ENCODE measurements at places on chromosomes 2 and 18.
A peak's percentile ranks its signal among the peaks of the same experiment; 100 is the strongest.

GRCh38 chr2:205775097-205775877 is 93.0 kb downstream of the NRP2 start:
- H3K4me1 ChIP-seq, result no peaks in the 10 kb centered on the region
- H3K4me3 ChIP-seq, result no peak overlapping the region
- peaks cover 52% of the 10 kb centered on the region for H3K27me3 ChIP-seq
- no peak for DNase-seq
- H3K27ac ChIP-seq, result no peak overlapping the region
- no peaks in the 10 kb centered on the region for H3K36me3 ChIP-seq

DNA sequence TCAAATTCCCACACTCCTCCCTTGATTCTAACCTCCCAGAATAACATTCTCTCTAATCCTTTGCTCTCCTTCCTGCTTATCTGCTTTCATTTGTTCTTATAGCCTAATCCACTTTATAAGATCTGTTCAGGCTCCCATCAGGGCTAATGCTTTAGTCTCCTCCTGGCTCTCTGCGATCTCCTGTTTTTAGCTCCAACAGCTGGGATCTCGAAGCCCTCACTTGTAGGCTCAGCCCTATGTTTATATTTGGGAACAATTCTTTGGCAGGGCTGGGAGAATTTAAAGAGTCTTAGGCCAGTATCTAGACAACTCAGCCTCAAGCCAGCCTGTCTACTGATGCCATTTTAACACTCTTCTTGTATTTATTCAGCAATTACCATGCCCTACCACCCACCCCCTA is 27.2 kb upstream of the RAPH1 start:
- no peaks in the 10 kb centered on the region for H3K4me1 ChIP-seq
- peaks cover 18% of the 10 kb centered on the region for H3K27me3 ChIP-seq

- H3K4me3 ChIP-seq, result no peak overlapping the region
- no peak overlapping the region for H3K27ac ChIP-seq
- DNase-seq, result no peak
- peaks cover 3% of the 10 kb centered on the region for H3K36me3 ChIP-seq
Observed at GRCh38 chr2:28357055-28357454, 35.6 kb upstream of the FOSL2 start.

DNA sequence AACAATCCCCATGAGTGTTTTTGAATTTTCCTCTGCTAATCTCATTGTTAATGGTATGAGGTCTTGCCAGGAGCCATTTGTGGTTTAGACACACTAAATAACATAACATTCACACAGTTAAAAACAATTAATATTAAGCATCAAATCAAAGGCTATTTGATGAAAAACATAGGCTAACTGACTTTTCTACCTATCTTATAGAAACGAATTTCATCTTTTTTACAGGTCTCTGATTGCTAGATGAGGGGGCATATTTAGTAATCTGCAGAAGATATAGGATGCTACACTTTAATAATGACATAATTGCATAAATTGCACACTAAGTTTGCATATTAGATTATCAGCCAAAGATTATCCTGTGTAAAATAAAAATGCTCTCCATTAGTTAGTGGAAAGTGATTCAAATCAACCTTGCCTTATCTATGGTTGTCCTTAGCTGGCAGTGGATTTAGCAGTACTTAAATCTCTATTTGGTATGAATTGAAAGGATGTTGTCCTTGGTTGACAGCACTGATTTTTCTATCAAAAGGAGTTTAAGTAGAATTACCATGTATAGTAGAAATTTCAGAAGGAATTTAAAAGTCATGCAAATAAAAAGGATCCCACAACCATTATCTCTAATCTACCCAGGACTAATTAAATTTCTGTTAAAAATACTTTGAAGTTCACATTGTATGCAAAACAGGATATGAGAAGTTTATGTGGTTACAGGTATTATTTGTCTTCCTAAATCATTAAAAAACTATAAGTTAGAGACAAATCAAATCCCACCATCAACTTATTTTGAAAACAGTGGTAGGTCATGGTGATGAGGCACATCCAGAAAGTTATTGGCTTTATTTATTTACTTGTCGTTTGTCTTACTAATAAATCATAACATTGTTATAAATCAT is 50.6 kb upstream of the SPAG16 start:
- no peak for DNase-seq
- H3K36me3 ChIP-seq, result no peaks in the 10 kb centered on the region
- no peak overlapping the region for H3K4me3 ChIP-seq
- peak overlapping the region; percentile 53 for H3K27ac ChIP-seq
- peaks cover 5% of the 10 kb centered on the region for H3K27me3 ChIP-seq
- peaks cover 17% of the 10 kb centered on the region for H3K4me1 ChIP-seq

DNA sequence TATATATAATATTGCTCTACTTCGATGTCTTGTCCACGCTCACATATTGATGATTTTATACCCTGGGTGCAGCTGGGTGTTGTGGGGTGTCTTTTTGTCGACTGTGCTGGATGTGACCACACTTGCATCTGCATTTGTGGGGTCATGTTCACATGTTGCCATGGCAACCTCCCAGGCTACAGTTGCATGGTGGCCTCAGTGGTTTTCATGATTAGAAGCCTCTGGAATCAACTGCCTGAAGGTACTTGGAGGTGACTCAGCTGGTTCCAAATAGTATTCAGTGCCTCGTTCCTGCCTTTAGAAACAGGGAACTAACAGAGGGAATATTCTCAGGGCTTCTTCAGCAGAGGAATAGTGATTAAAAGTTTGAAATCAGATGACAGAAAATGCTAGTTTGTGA is 166.3 kb upstream of the NYAP2 start:
- no peak overlapping the region for H3K4me3 ChIP-seq
- H3K4me1 ChIP-seq, result no peaks in the 10 kb centered on the region
- DNase-seq, result no peak

DNA sequence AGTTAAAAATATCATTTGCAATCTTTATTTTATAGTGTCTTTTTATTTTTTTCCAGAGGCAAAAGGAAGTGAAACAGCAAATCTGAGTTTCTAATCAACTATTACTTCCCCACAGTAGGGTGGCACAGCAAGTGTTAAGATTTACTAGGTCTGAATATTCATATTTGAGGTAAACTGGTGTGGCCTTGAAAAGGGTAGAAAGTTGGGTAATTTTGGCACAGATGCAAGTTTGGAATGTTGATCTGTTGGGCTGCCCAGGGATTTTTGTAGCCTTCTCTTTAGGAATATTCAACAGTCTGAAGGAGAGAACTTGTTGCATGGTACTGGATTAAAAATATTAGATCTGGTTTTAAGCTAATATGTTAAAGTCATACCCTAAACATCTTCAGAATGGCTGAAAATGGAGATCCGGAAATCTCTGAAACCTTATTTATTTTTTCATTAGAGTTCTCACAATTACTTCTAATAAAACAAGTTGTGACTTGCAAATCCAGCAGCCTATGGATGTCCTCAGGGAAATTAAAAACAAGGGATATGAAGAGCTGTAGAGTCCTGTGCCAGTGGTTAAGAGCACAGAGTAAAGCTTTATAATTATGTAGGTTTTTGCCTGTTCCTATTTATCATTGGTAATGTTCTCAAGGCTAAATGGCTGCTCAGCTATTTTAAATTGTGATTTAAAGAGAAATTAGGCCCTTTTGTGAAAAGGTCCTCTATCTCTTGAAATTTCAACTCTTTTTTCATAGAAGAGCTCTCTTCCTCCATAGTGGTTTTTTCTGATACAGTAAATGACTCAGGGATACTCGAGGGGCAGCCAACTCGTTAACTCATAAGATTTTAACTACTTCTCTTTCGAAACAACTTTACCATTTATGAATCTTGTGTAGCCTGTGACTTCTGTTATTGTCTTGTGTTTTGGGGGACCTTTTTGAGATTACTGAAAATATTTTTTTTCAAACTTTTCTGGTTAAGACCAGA is 11.0 kb downstream of the TANK start:
- no peak for DNase-seq
- no peak overlapping the region for H3K4me3 ChIP-seq
- peaks cover 74% of the 10 kb centered on the region for H3K36me3 ChIP-seq
- no peaks in the 10 kb centered on the region for H3K27me3 ChIP-seq

DNA sequence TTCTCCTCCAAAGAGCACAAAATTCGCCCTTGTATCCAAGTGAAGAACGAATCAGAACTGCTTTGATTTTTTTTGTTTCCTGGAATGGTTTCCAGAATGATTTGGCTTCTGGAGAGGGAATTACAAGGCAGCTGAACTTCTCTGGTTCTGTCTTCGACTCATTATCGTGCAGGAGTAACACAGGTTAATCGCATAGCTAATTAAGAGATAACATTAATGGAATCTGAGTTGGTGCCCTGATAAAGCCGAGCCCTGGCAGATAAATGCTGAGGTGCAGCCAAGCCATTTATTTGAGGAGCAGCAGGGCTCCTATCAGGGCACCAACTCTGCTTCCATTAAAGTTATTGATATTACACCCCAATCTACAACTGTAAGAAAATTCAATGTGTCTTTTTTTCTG is 433.7 kb downstream of the ZNF521 start:
- no peaks in the 10 kb centered on the region for H3K27me3 ChIP-seq
- no peak for DNase-seq
- H3K4me1 ChIP-seq, result no peaks in the 10 kb centered on the region
- H3K36me3 ChIP-seq, result no peaks in the 10 kb centered on the region

GRCh38 chr2:22748909-22749308 is 636.1 kb upstream of the KLHL29 start:
- no peak overlapping the region for H3K4me3 ChIP-seq
- H3K36me3 ChIP-seq, result no peaks in the 10 kb centered on the region
- DNase-seq, result no peak
- H3K27me3 ChIP-seq, result no peaks in the 10 kb centered on the region
- no peaks in the 10 kb centered on the region for H3K4me1 ChIP-seq

- no peak overlapping the region for H3K27ac ChIP-seq
- no peak for DNase-seq
- peaks cover 66% of the 10 kb centered on the region for H3K27me3 ChIP-seq
- no peak overlapping the region for H3K4me3 ChIP-seq
Observed at GRCh38 chr2:207765547-207765946, 4.2 kb downstream of the FZD5 start.

DNA sequence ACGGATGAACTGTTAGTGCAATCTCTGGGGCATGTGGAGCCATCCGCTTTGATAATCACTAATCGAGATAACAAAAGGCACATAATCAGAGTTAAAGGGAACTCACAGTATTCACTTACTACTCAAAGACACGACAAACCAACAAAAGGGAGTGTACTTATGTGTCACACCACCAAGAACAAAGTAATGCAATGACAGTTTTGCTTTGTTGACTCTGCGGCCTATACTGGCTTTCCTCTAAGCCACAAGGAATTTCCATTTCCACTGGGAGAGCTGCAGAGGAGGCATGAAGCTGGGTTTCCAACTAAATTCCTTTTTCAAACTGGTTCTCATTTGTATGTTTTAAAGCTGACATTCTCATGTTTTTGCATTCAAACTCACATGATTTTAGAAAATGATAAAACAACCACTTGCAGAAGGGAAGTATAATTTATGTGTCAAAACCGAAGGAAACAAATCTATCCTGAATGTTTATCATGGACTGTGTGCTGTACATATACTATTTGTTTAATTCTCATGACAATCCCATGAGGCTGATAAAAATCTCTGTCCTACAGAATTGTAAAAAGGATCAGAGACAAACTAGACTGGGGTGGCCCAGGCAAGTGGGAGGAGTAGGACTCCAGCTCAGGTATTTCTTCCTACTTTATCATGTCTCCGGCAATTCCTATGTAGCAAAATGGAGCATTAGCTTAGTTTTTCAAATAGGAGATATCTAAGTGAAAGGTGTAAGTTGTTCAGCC is 149.6 kb upstream of the SMAD7 start:
- H3K4me1 ChIP-seq, result peaks cover 3% of the 10 kb centered on the region
- H3K36me3 ChIP-seq, result peaks cover 4% of the 10 kb centered on the region
- no peak overlapping the region for H3K27ac ChIP-seq
- no peak overlapping the region for H3K4me3 ChIP-seq
- H3K27me3 ChIP-seq, result no peaks in the 10 kb centered on the region

- no peak overlapping the region for H3K27ac ChIP-seq
- H3K36me3 ChIP-seq, result no peaks in the 10 kb centered on the region
- H3K4me3 ChIP-seq, result no peak overlapping the region
- DNase-seq, result no peak
- H3K4me1 ChIP-seq, result no peaks in the 10 kb centered on the region
- H3K27me3 ChIP-seq, result no peaks in the 10 kb centered on the region
Observed at GRCh38 chr18:33585431-33585775, 7.4 kb downstream of the ASXL3 start.

DNA sequence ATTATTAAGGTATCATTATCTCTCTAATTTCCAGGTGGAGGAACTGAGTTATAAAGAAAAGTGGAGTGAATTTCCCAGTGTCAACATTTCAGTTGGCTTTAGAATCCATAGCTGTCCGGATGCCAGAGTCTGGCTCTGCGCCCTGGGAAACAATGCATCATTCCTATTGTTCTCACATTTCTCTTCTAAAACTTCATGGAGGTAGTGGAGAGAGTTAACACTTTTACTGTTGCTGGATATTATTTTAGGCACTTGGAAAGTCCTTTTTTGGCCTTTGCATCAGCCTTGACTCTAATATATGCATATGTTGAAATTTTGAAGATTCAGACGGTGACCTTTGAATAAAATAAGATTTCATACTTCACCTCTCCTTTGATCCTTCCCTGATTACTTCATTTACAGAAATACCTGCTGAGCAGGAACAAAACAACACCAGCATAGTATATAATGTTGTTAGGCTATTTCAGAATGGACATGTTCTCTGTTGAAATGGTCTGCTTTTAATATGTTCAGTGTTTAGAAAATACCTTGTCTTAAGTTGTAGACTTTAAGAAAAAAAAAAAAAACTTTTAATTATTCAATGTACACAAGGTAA is 148.8 kb downstream of the EPHA4 start:
- no peak overlapping the region for H3K27ac ChIP-seq
- DNase-seq, result no peak
- peaks cover 16% of the 10 kb centered on the region for H3K4me1 ChIP-seq
- peaks cover 46% of the 10 kb centered on the region for H3K36me3 ChIP-seq
- no peaks in the 10 kb centered on the region for H3K27me3 ChIP-seq
- H3K4me3 ChIP-seq, result no peak overlapping the region

GRCh38 chr18:66013969-66014368 is 263.2 kb downstream of the CDH7 start:
- no peaks in the 10 kb centered on the region for H3K27me3 ChIP-seq
- H3K27ac ChIP-seq, result no peak overlapping the region
- no peak overlapping the region for H3K4me3 ChIP-seq
- DNase-seq, result no peak

GRCh38 chr2:107094450-107094986 is 208.6 kb upstream of the ST6GAL2 start:
- H3K4me1 ChIP-seq, result no peaks in the 10 kb centered on the region
- no peaks in the 10 kb centered on the region for H3K27me3 ChIP-seq
- H3K27ac ChIP-seq, result no peak overlapping the region
- H3K4me3 ChIP-seq, result no peak overlapping the region
- no peak for DNase-seq

DNA sequence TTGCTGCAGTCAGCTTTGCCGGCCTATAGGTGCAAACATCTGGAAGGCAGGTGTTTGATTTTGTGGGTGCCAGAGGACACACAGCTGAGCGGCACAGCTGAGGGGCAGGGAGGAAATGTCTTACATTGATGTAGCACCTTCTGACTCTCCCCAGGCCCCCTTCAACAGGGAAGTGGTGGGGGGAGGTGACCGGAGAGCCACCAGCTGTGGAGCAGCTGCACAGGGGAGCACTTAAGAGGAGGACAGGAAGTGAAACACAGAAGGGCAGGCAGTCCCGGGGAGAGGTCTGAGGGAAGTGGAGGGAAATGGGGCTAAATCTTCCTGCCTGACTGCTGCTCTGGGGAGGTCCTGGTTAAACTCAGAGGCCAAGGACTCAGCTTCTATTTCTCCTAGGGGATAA is 409.1 kb downstream of the TNS1 start:
- peaks cover 7% of the 10 kb centered on the region for H3K4me1 ChIP-seq
- no peak overlapping the region for H3K27ac ChIP-seq
- H3K27me3 ChIP-seq, result no peaks in the 10 kb centered on the region
- no peak for DNase-seq

Measured in activated naive CD4-positive, alpha-beta T cell treated with anti-CD3 and anti-CD28 coated beads, Interleukin-2, amount 10 ng/mL, durations not matched to agents 7 days and 5 days (primary cell).